ENCODE measurements at places on chromosomes 12 and 14.

DNA sequence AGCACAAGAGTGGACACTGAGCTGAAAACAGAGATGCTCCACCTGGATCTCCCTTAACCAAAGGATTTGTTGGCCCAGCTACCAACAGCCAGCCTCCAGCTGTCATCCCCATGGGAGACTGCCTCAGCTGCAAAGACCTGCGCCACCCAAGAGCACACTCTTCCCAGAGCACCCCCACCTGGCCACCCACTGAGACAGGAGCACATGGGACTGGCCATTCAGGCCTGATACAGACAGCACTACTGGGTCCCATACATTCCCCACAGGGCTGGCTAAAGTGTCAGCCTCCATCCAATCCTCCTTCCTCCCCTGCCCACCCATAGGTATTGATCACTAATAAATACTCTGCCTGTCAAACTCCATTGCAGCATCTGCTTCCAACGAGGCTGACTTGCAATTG, 241.5 kb downstream of the BCL11B start:
- DNase-seq: no peak

DNA sequence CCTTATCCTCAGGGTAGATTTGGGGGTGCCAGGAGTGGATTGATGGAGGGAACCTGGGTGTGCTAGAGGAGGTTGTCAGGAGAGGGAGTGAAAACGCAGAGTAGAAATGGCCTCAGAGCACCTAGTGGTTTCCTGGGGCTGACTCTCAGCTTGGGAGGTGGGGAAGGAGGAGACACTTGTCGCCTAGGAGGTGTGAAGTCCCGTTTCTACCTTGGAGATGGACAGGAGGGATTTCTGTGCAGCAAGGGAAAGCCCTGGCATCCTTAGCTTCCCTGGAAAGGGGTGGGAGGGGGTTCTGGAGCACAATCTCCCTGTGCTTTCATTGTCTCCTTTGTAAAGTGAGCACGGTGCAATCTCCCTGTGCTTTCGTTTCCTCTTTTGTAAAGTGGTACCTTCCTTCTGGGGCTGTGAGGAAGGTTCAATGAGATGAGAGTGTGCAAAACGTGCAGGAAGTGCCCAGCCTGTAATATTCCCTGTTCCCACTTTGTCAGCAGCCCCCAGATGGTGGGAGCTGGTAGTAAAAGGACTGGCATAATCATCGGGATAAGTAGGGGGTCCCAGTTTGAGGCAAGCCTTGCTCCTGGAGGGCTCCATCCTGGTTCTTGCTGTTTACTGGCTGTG, 1.6 kb downstream of the OAS3 start:
- DNase-seq: no peak

DNA sequence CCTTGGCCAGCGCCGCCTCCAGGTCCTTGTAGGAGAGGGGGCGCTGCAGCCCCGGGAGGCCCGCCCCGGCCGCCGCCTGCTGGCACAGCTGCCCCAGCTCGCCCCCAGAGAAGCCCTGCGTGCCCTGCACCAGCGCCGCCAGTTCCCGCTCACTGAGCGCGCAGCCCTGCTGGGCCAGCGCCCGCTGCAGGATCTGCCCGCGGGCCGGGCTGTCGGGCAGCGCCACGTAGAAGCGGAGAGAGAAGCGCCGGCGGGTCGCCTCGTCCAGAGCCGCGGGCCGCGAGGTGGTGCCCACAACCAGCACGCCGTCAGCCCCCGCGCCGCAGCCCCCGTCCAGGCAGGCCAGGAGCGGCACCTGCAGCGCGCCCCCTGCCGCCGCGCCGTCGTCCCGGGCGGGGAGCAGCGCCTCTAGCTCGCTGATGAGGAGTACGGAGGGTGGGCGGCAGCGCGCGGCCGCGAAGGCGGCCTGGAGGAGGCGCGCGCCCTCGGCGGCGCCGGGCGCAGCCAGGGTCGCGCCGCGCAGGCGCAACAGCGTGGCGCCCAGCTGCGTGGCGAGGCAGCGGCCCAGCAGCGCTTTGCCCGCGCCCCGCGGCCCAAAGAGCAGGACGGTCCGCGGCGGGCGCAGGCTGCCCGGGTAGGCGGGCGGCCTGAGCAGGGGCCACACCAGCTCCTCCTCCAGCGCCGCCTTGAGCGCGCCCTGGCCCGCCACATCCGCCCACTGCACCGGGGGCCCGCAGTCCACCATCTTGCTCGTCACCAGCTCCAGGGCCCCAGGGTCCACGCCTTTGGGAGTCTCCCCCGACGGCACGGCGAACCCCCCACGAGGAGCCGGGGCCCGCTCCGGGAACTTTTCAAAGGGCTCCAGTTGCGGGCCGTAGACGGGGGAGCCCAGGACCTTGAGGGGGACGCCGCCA, 27.7 kb downstream of the FIGNL2 start:
- peak; percentile 43 for DNase-seq

DNA sequence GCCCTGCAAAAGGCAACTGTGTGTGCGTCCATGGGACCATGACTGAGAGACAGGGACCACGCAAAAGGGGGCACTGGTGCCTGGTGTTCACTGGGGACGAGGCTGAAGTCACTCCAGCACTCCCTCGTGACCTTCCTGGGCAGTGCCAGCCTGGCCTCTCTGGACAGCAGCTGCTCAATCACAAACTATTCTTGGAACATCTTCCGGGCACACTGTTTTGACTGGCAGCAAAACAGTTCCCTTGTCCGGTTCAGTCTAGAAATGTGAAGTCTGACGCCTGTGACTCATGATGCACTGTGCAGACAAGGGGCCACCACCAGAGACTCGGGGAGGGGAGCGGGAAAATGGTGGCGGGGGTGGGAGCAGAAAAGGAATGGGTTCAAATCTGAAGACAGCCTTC, 20.8 kb downstream of the SNRNP35 start:
- no peak for DNase-seq

DNA sequence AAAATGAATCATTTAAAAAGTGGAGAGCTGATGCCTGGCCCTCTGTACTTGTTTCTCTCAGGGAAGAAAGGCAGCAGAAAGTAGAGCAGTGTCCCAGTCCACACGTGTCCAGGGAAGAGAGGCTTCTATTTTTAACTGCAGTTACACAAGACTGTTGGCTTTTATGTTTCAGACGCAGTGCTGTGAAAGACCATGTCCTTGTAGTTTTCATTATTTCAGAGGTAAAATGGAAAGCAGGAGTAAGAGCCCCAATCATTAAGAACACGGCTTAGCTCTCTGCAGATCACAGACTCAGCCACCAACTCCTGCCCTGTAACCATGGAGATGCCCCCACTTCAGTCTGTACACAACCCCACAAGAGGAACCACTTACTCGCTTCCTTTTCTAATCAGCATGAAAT, 336.3 kb downstream of the DAD1 start:
- no peak for DNase-seq

DNA sequence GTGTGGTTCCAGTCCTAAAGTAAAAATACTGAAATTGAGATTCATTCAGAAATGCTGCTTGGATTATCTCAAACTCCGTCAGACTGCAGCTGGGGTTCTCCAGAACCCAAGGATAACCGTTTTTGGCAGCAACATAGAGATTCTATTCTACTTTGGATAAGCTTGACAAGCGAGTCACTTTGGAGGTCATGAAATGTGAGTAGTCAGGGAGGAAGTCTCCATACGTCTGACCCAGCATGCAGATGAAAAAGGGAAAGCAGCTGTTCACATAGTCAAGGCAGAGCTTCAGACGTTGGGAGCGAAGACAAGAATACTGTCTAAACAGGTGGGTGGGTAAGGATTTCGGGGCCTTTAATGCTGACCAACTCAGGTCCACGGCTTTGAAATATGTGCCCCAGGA, 14.9 kb upstream of the HSP90B1 start:
- no peak for DNase-seq

DNA sequence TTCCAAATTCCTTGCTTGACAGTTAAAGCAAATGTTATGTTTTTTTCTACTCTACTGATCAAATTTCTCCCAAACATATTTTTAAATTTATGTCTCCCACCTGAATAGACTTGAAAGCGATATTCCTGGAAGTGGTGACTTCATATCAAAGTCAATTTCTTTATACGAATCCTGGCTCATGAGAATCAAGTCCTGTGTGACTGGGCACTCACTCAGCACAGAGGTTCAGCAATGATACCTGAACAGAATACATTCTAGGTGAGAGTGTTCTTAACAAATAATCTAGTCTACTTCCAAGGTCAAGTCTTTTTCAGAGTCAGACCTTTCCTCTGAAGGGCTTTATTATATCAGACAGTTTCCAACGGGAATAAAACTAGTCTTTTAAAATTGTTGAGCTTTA, 1070.6 kb downstream of the TRHDE start:
- no peak for DNase-seq

GRCh38 chr12:96354326-96354725, 45.9 kb downstream of the CDK17 start:
- DNase-seq: no peak
